ENCODE measurements at places on chromosomes 12 and 14.

DNA sequence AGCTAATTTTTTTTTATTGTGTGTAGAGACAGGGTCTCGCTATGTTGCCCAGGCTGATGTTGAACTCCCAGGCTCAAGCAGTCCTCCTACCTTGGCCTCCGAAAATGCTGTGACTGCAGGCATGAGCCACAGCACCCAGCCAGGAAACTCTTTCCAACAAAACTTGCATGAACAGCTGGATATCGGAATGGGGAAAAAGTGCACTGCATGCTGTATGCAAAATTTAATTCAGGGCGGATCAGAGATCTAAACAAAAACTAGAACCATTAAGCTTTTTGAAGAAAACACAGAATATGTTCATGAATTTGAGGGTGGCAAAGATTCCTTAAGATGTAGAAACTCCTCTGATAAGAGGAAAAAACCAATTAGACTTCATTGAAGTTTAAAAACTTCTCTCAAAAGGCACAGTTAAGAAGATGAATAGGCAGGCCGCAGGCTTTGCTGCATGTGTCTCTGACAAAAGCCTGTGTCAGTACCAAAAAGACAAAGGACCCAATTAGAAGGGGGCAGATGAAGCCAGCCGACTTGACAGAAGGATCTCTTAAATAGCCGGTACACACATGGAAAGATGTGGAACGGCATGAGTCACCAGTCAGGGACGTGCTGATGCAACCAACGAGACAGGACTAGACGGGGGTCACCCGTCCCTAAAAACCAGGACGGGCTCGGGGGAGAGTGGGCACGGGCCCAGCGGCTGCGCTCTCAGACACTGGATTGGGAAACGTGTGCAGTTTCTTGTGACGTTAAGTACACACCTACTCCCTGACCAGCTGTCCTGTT is 34.8 kb upstream of the MMP17 start:
- no peak for DNase-seq

- no peak for DNase-seq
These were observed 26.5 kb upstream of the SMOC1 start for GRCh38 chr14:69852531-69853321.

DNA sequence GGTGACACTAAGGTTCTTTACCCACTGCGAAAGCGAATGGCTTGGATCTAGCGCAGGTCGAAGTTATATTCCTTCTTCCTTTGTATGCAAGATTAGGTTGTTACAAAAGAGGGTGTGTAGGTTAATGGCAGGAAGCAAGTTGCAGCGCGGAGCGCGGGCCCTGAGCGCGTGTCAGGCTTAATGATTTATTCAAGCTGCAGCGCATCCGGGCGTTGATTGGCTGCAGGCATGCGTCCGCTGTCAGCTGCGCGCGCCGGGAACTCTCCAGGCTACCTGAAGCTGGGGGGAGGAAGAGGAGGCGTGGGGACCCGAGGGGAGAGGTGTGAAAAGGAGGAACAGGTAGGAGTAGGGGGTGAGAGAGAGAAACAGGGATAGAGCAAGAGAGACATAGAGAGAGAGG is 7.4 kb downstream of the ASCL1 start:
- no peak for DNase-seq

DNA sequence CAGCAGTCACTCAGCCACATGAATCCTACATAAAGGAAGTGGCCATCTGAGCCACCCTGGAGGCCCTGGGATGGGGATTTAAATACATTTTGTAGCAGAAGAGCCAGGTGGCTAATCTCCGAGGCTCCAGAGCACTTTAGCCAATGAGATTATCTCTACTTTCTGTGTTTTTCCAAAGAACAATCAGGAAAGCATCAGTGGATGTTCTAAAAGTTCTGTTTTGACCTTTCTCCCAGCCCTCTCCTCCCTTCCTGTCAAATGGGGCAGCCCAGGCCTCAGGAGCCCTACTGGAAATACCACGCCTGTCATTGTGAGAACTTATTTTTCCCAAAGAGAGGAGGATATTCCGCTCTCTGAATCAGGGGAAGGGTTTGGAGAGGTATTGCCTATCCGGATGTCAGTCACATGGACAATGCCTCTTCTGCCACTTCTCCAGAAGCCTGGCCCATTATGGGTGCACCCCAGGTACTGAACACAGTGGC is 336.8 kb upstream of the FKBP4 start:
- no peak for DNase-seq

DNA sequence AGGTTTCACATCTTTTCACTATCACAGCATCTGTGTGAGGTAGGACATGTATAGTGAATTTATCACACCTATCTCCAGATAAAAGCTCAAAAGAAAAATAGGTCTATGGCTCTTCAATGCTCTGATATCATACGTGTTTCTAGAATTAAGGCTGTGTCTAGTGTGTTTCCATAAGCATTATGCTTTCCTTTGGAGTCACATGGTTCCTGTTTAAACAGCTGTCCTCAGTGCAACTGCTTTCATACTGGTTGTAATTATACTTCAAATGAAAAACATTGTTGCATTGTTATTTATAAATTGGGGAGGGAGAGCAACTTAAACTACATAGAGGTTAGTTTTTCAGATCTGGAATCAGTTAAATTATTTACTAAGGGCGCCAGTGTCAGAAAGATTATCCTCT is 151.6 kb downstream of the SYT1 start:
- no peak for DNase-seq

DNA sequence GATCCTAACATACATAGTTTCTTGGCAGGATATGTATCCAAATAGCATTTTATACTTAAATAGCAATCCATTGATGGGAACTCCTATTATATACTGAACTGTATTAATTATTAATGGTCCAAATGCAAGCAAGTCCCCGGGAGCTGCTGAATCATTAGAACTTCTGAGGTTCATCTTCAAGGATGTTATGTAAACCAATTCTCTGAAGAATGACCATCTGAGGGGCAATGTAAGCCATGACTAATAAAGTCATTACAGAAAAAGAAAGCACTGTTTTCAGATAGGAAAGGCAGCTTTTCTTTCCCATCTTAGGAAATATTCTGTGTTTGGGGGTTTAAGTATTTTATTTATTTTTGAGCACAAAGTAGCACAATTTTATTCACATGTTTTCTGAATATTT is 166.1 kb upstream of the SLC16A7 start:
- DNase-seq: no peak

- DNase-seq: no peak
These were observed 19.6 kb upstream of the TMEM106C start for GRCh38 chr12:47943623-47944340.

GRCh38 chr12:24139035-24139434 is 189.6 kb upstream of the SOX5 start:
- no peak for DNase-seq

DNA sequence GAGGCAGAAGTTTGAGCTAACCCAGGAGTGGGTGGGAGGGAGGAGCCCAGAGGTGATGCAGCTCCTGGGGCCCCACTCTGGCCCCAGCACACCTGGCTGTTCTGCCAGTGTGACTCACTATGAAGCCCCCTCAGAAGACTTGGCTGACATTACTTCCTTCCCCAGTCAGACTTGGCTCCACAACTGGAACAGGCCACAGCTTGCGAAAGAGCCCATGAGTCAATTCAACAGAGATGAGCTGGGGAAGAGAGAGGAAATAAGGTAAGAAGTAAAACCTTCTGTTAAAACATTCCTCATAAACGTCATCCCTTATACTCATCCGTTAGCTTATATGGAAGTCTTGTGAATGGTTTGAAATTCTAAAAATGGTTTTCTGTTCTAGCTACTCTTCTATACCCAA is 245.9 kb downstream of the ADAMTS20 start:
- no peak for DNase-seq

DNA sequence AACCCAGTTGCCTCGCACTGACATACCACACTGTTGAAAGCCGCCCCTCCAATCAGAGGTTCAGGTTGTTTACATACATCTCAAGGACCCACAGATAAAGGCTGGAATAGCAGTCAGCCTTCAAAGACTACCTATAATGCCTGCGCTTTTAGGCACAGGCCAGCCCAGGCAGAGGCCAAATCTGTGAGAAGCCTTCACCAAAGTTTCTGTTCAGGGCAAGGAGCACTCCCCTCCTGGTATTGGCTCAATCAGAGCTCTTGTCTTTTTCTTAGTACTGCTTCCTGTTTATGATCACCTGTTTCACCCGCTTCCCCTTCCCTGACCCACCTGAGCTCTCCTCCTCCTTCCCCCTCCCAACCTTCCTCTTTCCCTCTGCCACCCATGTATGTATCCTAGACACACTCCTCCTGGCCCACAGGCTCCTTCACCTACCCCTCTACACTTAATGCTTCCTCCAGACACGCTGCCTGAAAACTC is 34.8 kb downstream of the DUSP16 start:
- no peak for DNase-seq

Measured in stimulated activated CD8-positive, alpha-beta memory T cell treated with anti-CD3 and anti-CD28 coated beads, Interleukin-12 subunit alpha, Interleukin-12 subunit beta, amount 100 ng/mL, for 1 hour (primary cell).